H4 (cell line): ENCODE measurements at places on chromosomes 4 and X.

GRCh38 chr4:126375462-126376054, 1060.8 kb downstream of the FAT4 start:
- DNase-seq = peak; percentile 49

DNA sequence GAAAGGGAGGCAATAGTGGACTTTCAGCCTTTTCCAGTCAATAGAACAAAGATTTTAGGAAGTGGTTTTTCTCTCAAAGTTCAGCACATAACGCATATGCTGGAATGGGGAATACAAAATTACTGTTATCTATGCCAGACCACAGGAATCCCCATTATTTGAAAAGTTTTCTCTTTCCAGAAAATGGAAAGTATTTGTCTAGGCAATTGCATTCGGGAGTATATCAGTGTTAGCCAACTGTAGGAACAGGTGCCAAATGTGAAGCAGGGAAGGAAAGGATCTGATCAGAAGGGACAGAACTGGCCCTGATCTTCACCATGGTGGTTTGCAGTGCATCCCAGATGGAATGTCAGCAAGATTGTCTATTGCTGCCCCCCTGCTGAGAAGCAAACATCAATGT, 213.6 kb downstream of the CPE start:
- no peak for DNase-seq

- DNase-seq = no peak
Measured at GRCh38 chr4:61011051-61011450, 189.1 kb upstream of the ADGRL3 start.

GRCh38 chr4:55330241-55330640, 15.8 kb upstream of the SRD5A3 start:
- DNase-seq = no peak

DNA sequence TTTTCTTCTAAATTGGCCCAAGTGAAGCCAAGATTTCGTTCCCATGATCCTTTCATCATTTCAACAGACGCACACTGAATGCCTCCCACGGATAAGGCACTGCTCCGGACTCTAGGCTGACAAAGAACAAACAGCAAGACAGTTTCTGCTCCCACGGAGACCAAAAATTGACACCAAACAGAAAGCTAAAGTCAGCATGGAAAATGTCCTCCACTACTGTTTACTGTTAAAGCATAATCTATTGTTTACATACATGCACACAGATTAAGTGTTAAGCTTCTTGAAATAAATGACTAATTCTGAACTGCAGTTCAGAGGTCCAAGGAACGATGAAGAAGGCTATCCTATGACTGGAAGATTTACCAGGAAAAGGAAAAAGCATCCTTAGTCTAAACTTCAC, 199.6 kb downstream of the AASDH start:
- no peak for DNase-seq

DNA sequence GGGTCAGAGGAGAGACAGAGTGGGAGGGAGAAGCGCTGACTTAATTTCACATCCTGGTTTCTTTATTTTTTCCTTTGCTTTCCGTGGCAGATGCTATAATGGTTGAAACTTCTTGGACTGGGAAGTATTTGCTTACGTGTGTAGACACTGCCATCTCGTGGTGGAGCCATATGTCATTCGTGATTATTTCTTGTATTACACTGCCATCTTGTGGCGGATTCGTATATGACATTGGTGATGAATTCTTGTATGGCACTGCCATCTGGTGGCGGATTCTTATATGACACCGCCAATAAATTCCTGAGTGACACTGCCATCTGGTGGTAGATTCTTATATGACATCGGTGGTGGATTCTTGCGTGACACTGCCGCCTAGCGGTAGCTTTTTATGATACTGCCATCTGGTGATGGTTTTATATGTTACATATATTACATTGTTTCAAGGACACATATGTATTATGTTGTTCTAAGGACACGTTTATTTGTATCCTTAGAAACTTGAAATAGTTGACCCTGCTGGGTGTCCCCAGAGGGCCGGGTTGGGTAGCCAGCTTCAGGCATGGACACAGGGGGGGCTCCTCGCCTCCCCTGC, 37.3 kb upstream of the CLCN4 start:
- DNase-seq = peak; percentile 72

DNA sequence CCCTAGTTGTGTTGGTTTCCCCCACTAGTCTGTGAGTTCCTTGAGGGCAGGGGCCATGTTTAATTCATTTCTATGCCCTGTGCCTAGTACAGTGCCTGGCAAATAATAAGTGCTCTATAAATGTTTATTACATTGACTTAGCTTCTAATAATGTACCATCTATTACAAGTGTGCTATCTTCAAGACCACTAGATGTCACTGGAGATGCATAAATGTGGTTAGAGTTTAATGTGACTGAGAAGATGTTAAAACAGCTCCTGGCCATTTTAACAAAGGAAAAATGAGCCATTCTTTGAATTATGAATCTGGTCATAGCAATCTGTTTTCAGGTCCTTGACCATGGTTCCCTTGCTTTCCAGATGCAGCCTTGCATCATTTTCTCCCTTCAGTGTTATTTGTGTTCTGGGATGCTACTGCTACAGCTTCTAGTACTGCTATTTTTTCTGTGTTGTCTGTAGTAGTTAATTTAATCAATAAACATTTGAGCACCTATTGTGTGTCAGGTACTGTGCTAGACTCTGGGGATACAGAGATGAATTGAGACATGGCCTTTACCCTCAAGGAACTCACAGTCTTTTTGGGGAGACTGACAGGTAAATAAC, 43.2 kb downstream of the SLC9A6 start:
- DNase-seq = peak; percentile 54

DNA sequence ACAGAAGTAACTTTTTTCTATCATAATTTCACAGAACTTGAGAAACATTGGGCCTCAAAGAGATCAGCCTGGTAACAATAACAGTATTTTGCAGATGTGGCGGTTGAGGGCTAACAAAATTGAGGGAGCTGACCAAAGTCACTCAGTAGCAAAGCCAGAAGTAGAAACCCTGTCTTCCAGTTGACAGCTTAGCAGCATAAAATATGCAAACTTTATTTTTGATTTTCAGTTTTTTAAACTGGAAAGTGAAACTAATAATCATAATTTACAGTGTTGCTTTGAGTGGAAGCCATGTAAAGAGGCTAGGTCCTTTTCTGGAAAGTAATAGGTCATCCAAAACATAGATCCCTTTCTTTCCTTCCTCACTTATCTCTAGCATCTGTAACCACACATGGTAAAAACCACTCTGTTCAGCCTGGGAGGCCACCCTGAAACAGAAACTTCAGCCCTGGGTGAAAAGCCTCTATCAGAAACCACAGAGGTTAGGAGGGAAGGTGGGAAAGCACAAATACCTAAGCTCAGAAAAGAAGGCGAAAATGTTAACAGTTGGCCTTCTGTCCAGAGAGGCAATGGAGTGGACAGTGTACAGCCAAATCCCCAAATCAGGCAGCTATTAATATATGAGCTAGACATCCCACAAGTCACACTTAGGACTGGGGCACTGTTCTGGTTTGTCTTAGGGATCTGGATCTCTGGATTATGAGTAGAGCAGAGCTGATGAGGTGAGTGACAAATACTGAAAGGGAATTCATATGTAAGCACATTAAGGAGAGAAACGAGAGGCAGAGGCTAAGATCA, 61.1 kb upstream of the ARSJ start:
- DNase-seq = peak; percentile 77

DNA sequence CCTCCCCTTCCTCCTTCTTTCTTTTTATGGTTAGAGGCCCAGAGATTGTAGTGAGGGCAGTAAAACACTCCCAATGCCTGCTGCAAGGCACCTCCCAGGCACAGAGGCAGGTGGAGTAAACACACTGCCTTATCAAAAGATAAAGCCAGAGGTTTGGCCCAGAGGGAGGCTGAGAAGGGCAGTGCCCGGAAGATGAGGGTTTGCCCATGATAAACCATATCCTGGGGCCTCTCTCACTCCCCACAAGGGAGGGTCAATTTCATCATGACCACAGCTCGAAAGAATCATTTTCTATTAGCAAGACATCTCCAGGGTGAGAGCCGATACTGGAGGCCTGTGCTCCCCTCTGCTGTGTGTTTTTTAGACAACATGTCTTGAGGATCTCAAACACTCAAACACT, 98.5 kb upstream of the FAM9C start:
- DNase-seq = no peak

- DNase-seq = no peak
Measured at GRCh38 chrX:25531096-25531495, 515.3 kb upstream of the ARX start.

GRCh38 chr4:120085705-120086104, 19.1 kb upstream of the MAD2L1 start:
- DNase-seq = peak; percentile 23

DNA sequence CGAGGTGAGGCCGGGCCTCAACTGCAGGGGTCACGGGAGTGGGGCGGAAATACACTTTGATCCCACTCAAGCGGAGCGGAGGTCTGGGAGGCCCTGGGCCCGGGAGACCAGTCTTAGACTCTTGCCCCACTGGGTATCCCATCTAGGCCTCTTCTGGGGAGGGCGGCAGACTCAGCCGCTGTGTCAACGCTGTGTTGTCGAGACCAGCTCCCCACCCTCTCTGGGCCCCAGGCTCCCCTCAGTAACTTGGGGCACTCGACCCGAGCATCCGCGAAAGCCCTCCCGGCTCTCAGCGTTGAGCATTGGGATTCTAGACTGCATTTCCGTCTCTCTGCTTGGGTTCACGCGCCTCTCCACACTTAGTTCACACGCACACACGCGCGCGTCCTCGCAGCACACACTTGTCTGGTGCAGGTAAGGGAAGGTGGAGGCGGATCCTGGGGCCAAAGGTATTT, 1.7 kb downstream of the NKX3-2 start:
- DNase-seq = no peak

DNA sequence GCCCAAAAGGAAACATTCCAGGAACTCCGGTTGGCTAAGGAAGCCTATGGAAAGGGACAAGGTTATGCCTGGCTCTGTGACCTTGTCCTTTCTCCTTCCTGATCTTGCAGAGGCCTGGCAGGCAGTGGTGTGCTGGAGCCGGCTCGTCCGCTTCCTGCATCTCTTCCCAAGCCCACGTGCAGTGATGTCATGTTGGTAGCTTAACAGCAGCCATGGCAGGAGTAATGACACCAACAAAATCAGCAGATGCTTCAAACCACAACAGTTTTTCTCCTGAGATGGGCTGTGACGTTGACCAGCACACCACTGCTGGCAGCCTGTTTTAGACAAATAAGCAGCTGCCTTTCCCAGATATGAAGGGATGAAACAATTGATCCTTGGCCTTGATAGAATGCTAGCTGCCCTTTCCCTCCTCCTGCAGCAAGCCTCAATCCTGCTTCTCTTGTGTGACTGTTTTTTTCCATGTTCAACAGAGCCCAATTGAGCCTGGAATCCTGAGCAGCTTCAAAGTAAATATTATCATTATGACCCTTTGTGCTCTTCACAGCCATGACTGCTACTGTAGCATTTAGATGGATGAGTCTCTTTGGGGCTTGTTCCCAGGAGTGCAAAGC, 23.4 kb downstream of the SEPTIN6 start:
- peak; percentile 11 for DNase-seq

DNA sequence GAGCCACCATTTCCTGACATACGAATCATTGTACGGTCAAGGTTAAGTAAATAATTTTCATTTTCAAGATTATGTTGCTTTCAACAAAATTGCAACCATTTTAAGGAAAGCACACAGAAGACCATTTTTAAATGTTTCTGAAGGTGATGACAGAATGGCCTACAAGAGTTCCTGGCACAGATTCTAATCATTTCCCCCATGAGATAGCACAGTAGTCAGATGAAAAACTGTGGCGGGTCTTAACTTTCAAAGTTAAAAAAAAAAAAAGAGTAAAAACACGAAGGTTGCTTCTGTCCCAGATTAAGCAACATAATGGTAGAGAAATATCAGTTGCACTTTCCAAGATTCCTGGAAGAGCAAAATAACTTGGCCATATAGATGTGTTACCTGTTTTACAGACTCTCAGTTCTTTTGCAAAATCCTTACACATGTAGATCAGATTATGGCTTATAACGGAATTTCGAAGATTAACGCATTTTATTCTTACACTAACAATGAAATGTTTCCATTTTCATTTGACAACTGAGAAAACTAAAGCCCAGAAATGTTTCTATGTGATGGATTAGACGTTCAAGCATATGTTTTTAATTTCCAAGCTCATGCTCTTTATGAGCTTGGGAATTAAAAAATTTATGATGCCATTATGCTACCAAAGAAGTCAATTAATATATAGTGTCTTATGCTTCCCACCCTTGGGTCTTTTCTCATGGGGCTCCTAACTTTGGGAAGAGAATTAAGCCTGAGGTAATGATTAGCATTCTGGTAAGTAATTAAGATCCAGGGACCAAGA, 335.1 kb upstream of the CLNK start:
- DNase-seq = no peak

DNA sequence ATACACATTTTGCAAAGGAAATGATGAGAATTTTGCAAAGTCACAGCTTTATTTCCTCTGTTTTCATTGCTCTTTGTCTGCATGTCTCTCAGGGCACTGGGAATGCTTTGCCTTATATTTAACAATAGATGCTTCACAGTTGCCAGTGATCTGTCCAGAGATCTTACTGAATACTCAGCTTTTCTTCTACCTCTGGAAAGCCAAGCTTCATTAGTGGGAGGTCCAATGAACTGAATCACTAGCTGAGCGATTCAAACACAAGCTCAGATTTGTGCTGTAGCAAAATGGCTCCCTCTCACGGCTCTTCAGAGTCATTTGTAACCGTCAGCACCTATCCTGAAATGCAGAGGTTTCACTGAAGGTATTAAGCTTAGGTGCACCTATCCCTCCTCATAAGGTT, 138.9 kb downstream of the DCLK2 start:
- DNase-seq = peak; percentile 59

DNA sequence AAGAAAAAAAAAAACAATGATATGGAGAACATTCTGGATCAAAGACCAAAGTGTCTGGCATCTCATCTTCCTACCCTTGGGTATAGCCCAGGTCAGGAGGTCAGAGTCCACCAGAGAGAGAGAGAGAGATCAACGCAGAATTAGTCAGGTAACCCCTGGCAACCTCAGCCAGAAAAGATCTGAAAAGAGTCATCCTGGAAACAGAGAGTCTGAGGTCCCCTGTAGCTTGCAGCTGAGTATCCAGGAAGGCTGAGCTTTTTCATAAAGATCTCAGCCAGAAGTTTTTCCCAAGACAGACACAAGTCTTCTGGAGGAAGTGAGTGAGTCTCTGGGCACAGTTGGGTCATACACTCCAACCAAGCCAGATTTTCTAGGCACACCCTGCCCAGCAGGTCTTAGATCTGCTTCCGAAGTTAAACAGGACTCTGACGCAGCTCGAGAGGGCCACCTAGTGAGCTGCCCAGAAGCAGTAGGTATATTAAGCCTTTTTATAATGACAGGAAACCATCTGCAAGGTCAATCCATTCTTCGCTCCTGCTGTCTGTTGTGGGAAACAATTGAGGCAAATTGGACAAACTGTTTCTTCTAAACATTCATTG, 35.7 kb downstream of the ACE2 start:
- peak; percentile 65 for DNase-seq

- no peak for DNase-seq
Measured at GRCh38 chr4:5881340-5881739, 11.5 kb downstream of the CRMP1 start.
